Activated CD4-positive, alpha-beta T cell treated with anti-CD3 and anti-CD28 coated beads for 36 hours (primary cell): ENCODE measurements at places on chromosomes 3 and 15.
A peak's percentile ranks its signal among the peaks of the same experiment; 100 is the strongest.

DNA sequence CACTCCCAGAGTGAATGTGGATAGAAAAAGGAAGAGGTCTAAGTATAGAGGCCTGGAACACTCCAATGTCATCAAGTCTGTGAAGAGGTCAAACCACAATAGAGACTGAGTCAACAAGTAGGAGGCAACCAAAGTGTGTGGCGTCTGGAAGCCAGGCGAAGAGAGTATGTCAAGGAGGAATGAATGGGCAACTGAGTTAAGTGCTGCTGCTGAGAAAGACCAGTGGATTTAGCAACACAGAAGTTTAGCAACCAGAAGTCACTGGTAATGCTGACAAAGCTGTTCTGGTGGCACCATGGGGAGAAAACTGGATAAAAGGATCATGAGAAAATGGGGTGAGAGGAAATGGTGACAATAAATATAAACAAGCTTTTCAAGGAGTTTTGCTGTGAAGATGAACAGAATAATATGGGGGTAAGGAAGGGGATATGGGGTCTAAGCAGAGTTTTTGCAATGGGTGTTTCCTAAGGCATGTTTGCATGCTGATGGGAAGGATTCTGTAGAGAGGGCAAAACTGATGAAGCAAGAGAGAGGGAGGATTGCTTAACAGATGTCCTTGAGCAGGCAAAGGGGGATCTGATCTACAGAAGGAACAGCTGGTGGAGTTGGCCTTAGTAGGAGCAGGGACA lies 38.4 kb downstream of the PCOLCE2 start:
- DNase-seq: peak; percentile 49

GRCh38 chr15:70348581-70349344 lies 251.0 kb upstream of the TLE3 start:
- DNase-seq: no peak

DNA sequence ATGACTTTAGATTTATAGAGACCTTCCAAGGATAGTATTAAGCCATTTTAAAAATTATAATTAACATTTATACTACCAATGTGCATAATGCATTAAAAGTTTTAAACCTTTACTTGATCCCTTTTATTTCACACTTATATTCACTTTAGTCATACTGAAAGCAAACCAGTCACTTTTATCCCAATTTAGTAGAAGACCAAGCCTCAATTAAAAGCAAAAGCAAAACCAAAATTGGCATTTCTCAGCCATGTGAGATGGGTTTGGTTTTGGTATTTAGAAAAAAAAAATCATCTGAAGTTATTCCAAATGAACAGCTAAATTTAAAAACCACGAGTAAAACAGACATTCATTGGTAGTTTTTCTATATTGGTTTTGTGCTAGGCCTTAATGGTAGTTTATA lies 249.4 kb downstream of the LPP start:
- DNase-seq: no peak

- no peak for DNase-seq
Measured at GRCh38 chr15:41291065-41291631, 41.2 kb downstream of the OIP5 start.
